ENCODE measurements at places on chromosomes 3 and 15. TPM values are rescaled to one million over a fixed set of nuclear protein-coding genes. Genes with fewer than 3 reads are reported as not detected.

ECE2 gene
- not detected for total RNA-seq

CHRNA7 gene
- not detected for total RNA-seq

COL6A5 gene
- total RNA-seq = not detected

TMEM40 gene
- not detected for total RNA-seq

BNIP2 gene
- 55.2 TPM for total RNA-seq

DNA sequence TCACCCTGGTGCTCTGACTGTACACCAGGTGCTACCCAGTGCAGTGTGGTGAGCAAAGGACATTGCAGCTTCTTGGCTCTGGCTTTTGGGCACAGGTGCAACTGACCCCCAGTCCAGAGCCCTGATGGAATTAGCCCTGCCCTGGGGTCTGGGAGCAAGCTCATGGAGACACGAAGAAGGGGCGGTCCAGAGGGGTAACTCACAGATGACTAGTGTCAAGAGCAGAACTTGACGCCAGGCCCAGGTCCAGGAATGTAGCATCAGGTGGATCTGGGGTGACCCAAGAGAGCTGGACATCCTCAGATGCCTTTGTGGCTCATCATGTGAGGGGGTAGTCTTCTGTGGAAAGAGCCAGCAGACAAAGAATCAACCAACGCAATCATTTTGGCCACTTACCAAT is 88.9 kb downstream of the ASB7 start:
- DNase-seq = no peak

DNA sequence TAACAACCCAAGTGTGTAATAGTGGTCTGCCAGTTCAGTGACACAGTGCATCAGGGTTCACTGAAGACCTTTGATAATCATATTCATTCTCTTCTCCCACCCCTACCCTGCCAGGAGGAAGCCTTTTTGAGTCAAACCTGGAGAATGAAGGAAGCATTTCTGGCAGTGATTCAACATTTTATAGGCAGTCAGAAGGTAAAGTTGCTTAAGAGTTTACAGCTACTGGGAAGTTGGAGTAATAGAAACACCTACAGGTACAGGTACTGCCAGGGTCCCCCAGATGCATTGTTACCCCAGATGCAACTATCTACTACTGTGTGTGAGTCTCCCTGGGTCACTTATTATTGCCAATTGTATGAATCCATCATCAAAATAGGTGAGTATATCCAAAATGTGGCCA is 146.9 kb upstream of the EIF1B start:
- DNase-seq = no peak

- DNase-seq = no peak
Observed at GRCh38 chr3:27244374-27244773, 124.8 kb downstream of the NEK10 start.

DNA sequence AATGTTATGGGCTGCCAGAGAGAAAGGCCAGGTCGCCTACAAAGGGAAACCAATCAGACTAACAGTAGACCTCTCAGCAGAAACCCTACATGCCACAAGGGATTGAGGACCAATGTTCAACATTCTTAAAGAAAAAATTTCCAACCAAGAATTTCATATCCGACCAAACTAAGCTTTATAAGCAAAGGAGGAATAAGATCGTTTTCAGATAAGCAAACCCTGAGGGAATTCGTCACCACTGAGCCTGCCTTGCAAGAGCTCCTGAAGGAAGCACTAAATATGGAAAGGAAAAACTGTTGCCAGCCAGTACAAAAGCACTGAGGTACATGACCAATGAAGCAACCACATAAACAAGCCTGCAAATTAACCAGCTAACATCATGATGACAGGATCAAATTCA is 33.1 kb downstream of the PYGO1 start:
- DNase-seq = no peak

GRCh38 chr3:60225848-60226247 is 1025.4 kb downstream of the FHIT start:
- no peak for DNase-seq

DNA sequence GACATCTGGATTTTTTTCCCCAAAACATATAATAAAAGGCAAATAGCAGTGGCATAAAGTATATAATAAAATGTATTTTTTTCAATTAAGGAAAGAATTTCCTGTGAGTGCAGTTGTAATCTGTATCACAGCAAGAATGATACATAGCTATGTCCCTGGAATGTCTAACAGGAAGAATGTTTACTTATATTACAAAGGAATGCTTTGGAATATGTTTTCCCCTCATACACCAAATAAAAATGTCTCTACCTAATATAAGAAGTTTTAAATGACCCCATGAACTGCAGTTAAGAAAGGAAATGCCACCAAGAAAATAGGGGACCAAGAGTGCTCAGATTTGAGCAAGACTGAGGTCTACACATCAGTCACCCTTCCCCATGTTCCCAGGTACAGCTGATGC is 38.0 kb upstream of the ATP11B start:
- no peak for DNase-seq

DNA sequence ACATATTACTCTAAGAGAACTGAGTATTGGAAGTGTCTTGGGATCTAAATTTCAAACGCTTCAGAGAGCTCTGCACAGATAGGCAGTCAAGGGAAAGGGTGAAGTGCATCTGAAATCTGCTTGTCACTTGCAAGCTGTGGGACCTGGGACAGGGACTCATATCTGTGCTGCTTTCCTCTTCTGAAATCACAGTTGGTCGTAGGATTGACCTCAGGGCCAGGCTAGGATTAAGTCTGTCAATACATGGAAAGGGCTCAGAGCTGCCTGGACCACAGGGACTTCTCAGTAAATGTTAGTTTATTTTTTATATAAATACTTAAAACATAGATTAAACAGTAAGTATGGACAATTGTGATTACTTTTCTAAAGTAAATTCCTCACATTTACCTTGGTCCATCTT is 74.7 kb upstream of the CMTM7 start:
- no peak for DNase-seq

GRCh38 chr15:98760975-98761374 is 112.6 kb downstream of the IGF1R start:
- DNase-seq = no peak

- no peak for DNase-seq
Observed at GRCh38 chr15:35886765-35887164, 340.8 kb upstream of the DPH6 start.

- DNase-seq = no peak
Observed at GRCh38 chr3:30696403-30696819, 90.0 kb downstream of the TGFBR2 start.

- no peak for DNase-seq
Observed at GRCh38 chr3:72678380-72678779, 169.9 kb downstream of the SHQ1 start.

- DNase-seq = peak; percentile 74
Observed at GRCh38 chr15:44712346-44713005, 1.2 kb downstream of the B2M start.

DNA sequence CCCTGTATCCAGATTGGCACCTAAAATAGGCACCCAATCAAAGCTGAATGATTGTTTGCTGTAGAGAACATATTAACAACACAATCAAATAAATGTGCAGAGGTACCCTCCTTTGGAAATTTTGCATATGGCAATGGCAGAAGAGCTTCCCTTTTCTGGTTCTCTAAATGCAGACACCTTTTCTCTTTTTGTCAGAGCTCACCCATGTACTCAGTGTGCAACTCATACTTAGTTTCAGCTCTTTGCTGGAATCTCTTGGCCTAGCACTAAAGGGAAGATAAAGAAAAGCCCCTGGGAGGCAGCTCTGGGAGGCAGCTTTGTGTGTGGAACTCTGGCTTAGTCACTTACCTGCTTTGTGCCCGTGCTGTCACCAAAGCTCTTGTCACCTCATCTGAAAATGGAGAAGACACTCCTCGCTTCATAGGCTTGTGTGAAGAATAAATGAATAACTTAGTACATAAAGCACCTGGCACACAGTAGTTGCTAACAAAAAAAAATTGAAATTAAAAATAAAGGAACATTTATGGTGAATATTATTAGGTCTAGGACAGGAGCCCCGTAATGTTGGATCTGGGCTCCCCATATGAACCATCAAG is 28.8 kb downstream of the ST6GAL1 start:
- DNase-seq = no peak

- DNase-seq = peak; percentile 24
Observed at GRCh38 chr3:39052583-39052982, 767 bp downstream of the WDR48 start.

DNA sequence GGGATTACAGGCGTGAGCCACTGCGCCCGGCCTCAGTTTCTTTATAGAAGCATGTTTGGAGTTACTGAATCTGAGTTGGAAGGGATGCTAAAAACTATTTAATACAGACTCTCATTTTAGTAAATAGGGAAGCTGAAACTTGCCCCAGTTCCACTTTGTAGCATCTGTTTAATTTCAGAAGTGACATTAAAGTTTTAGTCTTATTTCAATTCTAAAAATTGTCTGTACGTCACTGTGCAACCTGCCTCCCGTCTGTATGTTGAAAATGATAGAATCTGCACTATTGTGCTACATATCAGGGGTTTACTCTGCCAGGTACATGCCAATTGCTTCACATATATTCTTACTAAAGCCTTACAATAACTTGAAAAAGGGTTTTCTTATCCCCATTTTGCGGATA is 15.3 kb downstream of the CNOT10 start:
- no peak for DNase-seq

GRCh38 chr3:15113884-15114283 is 14.9 kb upstream of the RBSN start:
- no peak for DNase-seq

DNA sequence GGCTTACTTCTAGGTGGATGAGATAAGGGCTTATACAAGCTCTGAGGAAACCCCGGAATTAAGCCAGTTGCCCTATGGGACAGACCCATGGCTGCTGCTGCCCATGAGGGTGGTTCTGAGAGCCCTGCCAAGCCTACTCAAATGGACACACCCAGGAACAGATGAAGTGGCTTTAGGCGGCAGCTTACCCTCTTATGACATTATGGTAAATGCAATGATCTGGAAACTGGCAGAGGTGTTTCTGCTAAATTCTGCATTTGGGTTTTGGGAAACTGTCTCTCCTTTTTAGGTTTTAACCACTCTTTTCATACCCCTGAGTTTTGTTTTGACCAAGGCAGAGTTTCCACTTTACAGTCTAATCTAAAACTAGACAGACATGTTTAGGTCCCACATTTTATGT is 9.0 kb upstream of the ZBED2 start:
- peak; percentile 71 for DNase-seq

- DNase-seq = no peak
Observed at GRCh38 chr3:42732829-42733459, 30.3 kb upstream of the HHATL start.

GRCh38 chr3:16693820-16694219 is 88.6 kb upstream of the DAZL start:
- no peak for DNase-seq

DNA sequence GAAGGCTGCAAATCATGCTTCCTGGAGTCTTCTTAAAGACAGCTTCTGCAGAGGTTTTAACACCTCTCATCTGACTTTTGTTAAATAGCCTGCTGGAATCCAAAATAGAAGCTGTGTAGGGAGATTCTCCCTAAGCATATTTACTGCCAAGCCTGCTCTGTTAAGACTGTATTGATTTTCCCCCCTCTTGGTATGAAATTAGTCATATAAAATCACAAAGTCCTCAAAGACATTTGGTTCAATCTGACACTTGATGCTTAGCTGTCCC is 94.6 kb downstream of the ITPR1 start:
- DNase-seq = no peak

- DNase-seq = no peak
Observed at GRCh38 chr3:171123915-171124314, 97.4 kb upstream of the SLC2A2 start.

GRCh38 chr15:46410705-46411104 is 775.9 kb downstream of the SQOR start:
- no peak for DNase-seq

GRCh38 chr3:31615071-31615875 is 82.5 kb downstream of the STT3B start:
- DNase-seq = no peak

DNA sequence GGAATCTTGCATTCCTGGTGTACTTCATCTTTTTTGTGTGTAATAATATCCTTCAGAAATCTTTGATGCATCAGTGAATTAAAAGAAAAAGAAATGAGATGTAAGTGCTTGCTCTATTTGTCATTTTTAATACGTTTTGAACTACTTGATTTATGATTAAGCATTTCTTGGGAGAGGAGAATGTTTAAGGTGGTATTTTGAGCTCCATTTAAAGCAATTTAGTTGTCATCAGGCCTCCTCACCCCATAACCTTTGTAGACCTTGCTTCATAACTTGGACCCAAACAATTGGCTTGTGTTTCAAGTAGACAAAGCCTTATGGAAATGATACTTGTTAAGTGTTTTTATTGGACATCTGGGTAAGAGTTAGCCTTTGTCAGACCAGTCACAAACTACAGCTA is 87.1 kb upstream of the VEPH1 start:
- no peak for DNase-seq

GRCh38 chr3:126275620-126275904 is 81.6 kb downstream of the KLF15 start:
- no peak for DNase-seq

DNA sequence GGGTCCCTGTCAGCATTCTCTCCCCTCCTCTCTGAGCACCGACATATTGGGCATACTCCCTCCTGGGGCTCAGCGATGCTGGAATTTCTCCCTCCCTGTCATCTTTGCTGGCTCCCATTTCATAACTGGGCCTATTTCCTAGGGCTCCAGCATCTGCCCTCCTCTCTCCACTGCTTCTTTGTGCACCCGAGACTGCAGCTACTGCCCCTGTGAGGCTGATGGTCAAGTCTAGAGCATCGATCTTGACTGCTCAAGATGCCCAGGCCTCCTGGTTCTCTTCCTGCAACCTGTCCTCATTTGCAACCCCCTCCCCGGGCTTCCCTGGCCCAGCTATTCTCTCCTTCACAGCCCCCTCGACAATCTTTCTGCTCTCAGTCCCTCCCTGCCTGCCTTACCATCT is 53.5 kb downstream of the WHAMM start:
- no peak for DNase-seq

DNA sequence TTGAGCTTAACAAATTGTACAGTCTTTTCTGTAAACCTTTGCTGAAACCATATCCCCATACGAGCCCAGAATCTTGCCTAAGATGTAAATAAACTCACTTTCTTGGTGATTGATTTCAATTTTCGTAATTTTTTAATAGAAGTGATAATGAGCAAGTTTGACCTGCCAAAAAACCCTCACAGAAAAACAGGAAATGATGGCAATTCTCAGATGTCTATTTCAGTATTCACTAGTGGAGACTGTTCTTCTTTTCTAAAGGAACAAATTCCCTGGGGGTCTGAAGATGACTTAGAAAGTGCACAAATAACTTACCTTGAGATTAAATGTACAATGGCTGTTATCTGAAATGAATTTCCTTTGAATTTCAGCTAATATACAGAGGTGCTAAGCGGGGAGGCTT is 116.5 kb upstream of the CMC1 start:
- no peak for DNase-seq

DNA sequence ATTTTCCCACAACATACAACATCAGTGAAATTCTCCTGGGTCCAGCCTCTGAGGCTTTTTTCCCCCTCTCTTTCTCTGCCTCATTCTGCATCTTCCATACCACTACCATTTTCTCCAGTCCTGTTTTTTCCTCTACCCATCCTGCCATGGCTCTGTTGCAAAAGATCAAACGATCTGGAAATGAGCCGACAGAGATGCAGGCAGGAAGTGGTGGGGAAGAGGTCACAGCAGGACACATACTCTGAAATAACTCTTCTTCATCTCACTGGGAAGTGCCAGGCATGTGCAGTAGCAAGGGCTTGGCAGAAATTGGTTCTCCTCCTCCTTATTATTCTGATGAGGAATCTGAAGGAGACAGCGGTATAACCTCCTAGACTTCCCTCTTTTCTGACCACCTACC is 114.3 kb downstream of the CORO2B start:
- no peak for DNase-seq

Data from activated CD4-positive, alpha-beta memory T cell treated with anti-CD3 and anti-CD28 coated beads for 36 hours (primary cell).